ENCODE measurements at places on chromosomes 11 and 22.

- H3K36me3 ChIP-seq: no peaks in the 10 kb centered on the region
- H3K4me1 ChIP-seq: peaks cover 47% of the 10 kb centered on the region
- no peak for DNase-seq
- no peak overlapping the region for H3K4me3 ChIP-seq
- H3K27ac ChIP-seq: no peak overlapping the region
Measured at GRCh38 chr11:7574491-7575130, 60.8 kb downstream of the PPFIBP2 start.

DNA sequence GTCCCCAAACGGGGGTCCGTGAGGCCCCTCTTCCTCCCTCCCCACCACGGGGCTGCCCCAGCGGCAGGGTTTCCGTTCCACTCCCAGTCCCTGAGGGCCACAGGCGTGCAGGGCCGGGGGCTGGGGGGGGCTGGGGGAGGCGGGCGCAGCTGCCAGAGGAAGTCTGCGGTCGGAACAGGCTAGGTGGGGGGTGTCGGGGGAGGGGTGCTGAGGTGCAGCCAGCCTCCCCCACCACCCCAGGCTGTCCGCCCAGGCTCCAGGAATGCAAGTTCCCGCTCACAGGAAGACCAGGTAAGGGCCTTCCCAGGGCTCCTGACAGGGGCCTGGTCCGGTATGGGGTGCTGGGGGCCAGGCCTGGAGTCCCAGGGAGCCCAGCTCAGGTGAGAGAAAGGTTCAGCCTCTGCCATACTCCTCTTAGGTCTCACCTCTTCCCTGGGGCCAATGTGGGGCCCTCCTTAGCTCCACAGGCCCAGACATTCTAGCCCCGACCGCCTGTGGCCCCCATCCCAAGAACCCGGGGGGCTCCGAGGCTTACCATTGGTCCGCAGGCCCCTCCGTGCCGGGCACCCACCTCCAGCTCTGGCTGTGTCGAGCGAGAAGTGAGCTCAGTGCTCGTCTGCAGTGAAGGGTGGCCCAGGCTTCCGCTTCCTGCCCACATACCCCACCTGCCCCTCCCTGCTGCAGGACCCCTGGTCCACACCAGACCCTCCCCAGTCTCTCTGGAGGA, at the start of gene PTPRCAP:
Gene PTPRCAP, minus strand, starts transcription at position 601 of the 727 bp plus-strand sequence. Its CDS starts 63 bp downstream, at position 538.
- no peak for DNase-seq
- H3K4me1 ChIP-seq: peaks cover 88% of the 10 kb centered on the region
- peak within 1 kb of the TSS; percentile 39 for H3K4me3 ChIP-seq
- peak within 1 kb of the TSS; percentile 84 for H3K27ac ChIP-seq
- H3K36me3 ChIP-seq: peaks cover 44% of the 10 kb centered on the region
- no peaks in the 10 kb centered on the region for H3K27me3 ChIP-seq

GRCh38 chr11:9566561-9567063, 6.9 kb upstream of the WEE1 start:
- peak overlapping the region; percentile 92 for H3K27ac ChIP-seq
- H3K4me3 ChIP-seq: no peak overlapping the region
- H3K27me3 ChIP-seq: no peaks in the 10 kb centered on the region
- no peak for DNase-seq
- peaks cover 51% of the 10 kb centered on the region for H3K4me1 ChIP-seq
- no peaks in the 10 kb centered on the region for H3K36me3 ChIP-seq

GRCh38 chr22:25110846-25111578, 88.6 kb upstream of the CRYBB3 start:
- H3K27ac ChIP-seq: peak overlapping the region; percentile 92
- peak overlapping the region; percentile 64 for H3K4me3 ChIP-seq
- H3K36me3 ChIP-seq: no peaks in the 10 kb centered on the region
- no peak for DNase-seq
